ENCODE measurements at places on chromosomes 16 and 17. TPM values are rescaled to one million over a fixed set of nuclear protein-coding genes. Genes with fewer than 3 reads are reported as not detected.

DNA sequence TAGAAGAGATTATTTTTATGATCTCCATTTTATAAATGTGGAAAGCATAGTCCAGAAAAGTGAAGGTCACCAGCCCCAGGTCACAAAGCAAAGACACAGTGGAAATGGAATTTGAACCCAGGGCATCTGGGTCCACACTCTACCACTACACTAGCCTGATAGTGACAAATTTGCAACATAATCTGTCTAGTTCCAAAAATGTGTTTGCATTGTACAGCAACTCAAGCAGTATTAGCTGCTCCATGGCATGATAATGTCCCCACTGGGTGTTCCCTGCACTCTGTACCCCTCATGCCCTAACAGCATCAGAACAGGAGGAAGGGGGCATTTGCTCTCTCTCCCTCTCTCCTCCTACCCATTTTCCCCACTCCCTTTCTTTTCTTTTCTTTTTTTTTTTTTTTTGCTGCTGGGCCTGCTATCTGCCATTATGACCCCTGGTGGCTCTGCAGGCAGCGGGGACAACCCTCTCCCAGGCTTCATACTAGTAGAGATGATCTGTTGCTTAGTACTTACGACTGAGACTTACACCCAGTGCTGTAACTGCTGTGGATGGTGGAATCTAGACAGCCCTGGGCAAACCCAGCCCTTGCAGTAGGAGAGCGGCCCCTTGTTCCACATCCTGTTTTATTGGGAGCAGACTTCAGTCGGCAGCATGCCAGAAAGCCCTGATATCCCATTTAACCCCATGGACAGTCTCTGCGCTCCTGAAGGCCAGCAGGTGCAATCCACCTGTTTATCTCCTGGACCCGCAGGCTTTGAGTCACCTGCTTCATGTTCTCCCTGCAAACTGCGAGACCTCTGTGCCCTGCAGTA lies 306.3 kb downstream of the SOX9 start:
- H3K4me3 ChIP-seq, result no peak overlapping the region
- DNase-seq, result no peak
- H3K27me3 ChIP-seq, result no peaks in the 10 kb centered on the region
- no peaks in the 10 kb centered on the region for H3K4me1 ChIP-seq
- no peak overlapping the region for H3K27ac ChIP-seq
- H3K36me3 ChIP-seq, result no peaks in the 10 kb centered on the region

DNA sequence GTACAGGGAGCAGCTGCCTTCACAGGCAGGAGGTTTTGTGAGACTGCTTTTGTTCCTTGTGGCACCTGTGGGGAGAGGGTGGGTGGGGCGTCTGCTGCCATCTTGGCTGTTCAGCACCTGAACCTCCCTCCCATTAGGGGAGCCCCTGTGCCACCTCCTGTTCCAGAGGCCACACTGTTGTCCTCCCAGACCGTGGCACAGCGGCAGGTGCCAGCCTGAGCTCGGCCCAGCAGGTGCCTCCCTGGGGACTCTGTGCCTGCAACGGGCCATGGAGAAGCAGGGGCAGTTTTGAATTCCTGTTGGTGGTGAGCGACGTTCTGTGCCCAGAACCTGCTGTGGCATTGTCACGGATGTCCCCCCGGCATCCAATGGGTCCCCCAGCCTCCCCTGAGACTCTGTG lies 9.9 kb downstream of the LGALS3BP start:
- H3K4me3 ChIP-seq, result no peak overlapping the region
- H3K27ac ChIP-seq, result no peak overlapping the region
- no peak for DNase-seq
- H3K4me1 ChIP-seq, result peaks cover 9% of the 10 kb centered on the region
- H3K36me3 ChIP-seq, result no peaks in the 10 kb centered on the region

GRCh38 chr17:77783991-77784820 lies 174.3 kb upstream of the TNRC6C start:
- H3K4me1 ChIP-seq, result peaks cover 35% of the 10 kb centered on the region
- peak overlapping the region; percentile 59 for H3K4me3 ChIP-seq
- DNase-seq, result peak; percentile 90
- no peaks in the 10 kb centered on the region for H3K27me3 ChIP-seq

GRCh38 chr16:66471264-66471663 lies 44.2 kb downstream of the BEAN1 start:
- peaks cover under 1% of the 10 kb centered on the region for H3K27me3 ChIP-seq
- H3K27ac ChIP-seq, result no peak overlapping the region
- H3K4me1 ChIP-seq, result peaks cover 14% of the 10 kb centered on the region
- no peaks in the 10 kb centered on the region for H3K36me3 ChIP-seq

DNA sequence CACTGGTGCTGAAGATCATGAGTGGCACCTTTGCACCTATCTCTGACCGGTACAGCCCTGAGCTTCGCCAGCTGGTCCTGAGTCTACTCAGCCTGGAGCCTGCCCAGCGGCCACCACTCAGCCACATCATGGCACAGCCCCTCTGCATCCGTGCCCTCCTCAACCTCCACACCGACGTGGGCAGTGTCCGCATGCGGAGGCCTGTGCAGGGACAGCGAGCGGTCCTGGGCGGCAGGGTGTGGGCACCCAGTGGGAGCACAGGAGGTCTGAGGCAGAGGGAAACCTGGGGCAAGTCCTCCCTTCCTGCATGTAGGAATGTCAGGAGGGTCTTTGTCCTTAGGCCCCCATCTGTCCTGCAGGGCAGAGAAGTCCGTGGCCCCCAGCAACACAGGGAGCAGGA lies 6.5 kb upstream of the TRAF4 start:
- no peaks in the 10 kb centered on the region for H3K36me3 ChIP-seq
- no peaks in the 10 kb centered on the region for H3K27me3 ChIP-seq
- H3K4me1 ChIP-seq, result peaks cover 15% of the 10 kb centered on the region
- no peak overlapping the region for H3K4me3 ChIP-seq
- DNase-seq, result no peak
- no peak overlapping the region for H3K27ac ChIP-seq

- no peaks in the 10 kb centered on the region for H3K27me3 ChIP-seq
- peaks cover 7% of the 10 kb centered on the region for H3K4me1 ChIP-seq
- DNase-seq, result peak; percentile 67
- no peak overlapping the region for H3K27ac ChIP-seq
Observed at GRCh38 chr16:88527186-88527936, 42.8 kb upstream of the ZC3H18 start.

- DNase-seq, result no peak
- no peaks in the 10 kb centered on the region for H3K27me3 ChIP-seq
- no peak overlapping the region for H3K27ac ChIP-seq
Observed at GRCh38 chr16:11629071-11630030, 38.9 kb upstream of the SNN start.

Gene SYT17
- not detected for total RNA-seq

Gene MC1R
- 1.9 TPM for total RNA-seq

Gene TBC1D3D
- 1.1 TPM for total RNA-seq

Gene LPCAT2
- 0.33 TPM for total RNA-seq

Gene ARHGDIG
- total RNA-seq, result not detected

Gene GRIN2A
- total RNA-seq, result not detected

Gene CDR2L
- total RNA-seq, result 1.7 TPM

Gene RNF222
- total RNA-seq, result not detected
